AG08396 (cell line): ENCODE measurements at places on chromosomes 4 and X.

DNA sequence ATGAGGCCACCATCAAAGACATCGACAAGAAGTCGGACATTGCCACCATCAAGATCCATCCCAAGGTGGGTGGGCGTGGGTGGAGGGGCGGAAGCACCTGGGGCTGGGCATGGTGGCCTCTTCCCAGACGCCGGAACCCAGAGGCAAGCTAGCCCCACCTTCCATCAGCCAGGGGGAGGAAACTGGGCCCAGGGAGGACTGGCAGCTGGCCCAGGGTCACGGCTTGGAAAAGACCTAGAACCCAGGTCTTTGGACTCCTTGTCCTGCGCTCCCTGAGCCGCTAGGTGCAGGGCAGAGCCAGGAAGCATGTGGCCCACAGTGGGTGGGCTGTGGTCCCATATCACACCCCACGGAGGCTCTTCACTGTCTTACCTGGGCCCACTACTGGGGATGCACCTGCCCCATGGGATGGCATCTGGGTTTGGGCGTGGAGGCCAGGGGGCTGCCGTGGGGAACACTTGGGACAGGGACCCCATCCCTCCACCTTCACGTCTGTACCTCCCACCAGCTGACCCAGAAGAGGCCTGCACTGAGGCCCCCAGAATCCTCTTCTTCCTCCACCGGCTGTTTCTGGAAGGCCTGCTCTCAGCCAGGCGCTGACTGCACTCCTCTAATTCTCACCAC is 17.3 kb downstream of the HTRA3 start:
- DNase-seq = no peak

- no peak for DNase-seq
Measured at GRCh38 chr4:126775485-126776106, 857.2 kb upstream of the INTU start.

GRCh38 chr4:102268355-102268754 is 76.9 kb downstream of the SLC39A8 start:
- DNase-seq = no peak

DNA sequence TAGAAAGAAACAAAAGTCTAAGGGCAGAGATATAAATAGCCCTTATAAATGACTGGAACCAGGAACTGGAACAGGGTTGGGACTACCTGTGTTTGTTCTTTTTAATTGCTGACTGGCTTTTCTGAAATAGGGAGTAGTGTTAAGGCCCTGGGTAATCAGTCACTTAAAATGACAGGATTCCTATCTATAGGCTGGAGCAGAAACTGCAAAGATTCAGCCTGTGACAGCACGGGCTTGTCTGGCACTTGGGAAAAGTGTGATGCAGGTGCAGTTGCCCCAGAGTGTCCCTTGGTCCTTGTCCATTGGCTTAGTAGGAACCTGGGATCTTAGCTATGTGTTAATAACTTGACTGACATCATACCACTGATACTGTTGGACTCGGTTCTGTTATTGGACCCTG is 14.7 kb upstream of the PLAC8 start:
- DNase-seq = no peak

- DNase-seq = peak; percentile 73
Measured at GRCh38 chrX:1392376-1393068, 609 bp upstream of the SLC25A6 start.

DNA sequence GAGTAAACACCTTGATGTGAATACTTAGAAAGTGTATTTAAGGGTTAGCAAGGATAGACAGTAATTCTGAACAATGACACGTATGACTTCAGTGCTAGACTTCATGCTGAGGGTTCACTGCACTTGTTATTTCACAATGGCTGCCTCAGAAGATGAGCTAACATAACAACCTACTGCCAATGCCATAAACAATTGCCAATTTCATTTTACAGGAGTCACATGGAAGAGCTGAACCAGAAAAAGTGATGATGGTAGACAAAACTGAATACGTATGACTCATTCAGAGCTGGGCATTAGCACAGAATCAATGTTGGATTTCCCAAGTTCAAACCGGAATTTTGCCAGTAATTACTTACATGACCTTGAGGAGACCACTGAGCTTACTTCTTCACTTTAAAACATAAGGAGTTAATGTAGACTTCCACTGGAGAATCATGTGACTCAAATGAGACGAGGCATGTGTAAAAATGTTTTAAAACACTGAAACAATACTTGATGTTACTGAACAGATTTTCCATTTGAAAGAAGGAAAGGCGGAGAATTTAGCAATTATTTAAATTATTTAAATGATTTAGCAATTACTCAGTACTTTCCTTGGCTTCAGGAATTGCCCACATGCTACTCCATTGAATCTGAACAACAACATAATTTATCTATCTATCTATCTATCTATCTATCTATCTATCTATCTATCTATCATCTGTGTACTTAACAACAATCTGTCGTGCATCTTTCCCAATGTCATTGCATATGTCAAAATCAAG is 868.5 kb upstream of the SLIT2 start:
- DNase-seq = peak; percentile 2

DNA sequence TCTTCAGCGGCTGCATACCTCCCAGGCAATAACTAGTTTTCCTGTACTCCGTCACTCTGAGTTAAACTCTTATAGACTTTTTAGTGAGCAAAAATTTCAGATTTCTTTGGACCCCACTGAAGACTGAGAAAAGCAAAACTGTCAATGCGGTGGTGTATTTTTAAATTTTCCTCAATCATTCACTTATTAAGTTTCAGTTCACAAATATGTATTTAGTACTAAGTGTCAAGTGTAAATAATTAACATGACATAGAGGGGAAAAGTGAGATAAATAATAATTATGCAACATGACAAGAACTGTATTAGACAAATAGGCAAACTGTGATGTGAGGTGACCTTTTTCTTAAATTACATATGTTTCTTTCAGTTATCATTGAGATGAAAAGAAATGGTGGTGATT is 124.4 kb downstream of the NAF1 start:
- DNase-seq = no peak
